ENCODE measurements at places on chromosomes 16 and 17. TPM values are rescaled to one million over a fixed set of nuclear protein-coding genes. Genes with fewer than 3 reads are reported as not detected.

Gene YBX2
- total RNA-seq = 20.7 TPM

DNA sequence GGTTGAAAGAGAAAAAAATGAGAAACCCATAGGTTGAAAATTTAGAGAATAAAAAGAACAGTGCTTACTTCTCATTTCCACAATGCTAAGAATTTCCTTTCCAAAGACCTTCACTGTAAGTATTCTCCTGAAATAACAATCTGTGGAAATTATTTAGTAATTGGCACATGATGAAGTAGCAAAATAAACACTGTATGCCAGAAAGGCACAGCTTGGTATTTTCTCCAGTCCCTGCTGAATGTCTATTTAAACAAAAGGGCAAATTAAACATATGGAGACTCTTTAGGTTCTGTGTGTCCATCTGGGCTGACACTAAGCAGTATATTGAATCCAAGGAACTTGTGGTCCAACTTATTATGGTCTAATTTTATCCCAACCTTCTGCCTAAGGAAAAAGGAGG is 46.1 kb downstream of the CHCT1 start:
- no peaks in the 10 kb centered on the region for H3K4me1 ChIP-seq
- H3K27me3 ChIP-seq = no peaks in the 10 kb centered on the region
- no peak overlapping the region for H3K4me3 ChIP-seq
- no peak overlapping the region for H3K27ac ChIP-seq

GRCh38 chr16:10333321-10334032 is 52.4 kb upstream of the ATF7IP2 start:
- no peak overlapping the region for H3K27ac ChIP-seq
- no peak for DNase-seq
- no peaks in the 10 kb centered on the region for H3K4me1 ChIP-seq
- no peaks in the 10 kb centered on the region for H3K36me3 ChIP-seq

Gene CSH1
- total RNA-seq = not detected

DNA sequence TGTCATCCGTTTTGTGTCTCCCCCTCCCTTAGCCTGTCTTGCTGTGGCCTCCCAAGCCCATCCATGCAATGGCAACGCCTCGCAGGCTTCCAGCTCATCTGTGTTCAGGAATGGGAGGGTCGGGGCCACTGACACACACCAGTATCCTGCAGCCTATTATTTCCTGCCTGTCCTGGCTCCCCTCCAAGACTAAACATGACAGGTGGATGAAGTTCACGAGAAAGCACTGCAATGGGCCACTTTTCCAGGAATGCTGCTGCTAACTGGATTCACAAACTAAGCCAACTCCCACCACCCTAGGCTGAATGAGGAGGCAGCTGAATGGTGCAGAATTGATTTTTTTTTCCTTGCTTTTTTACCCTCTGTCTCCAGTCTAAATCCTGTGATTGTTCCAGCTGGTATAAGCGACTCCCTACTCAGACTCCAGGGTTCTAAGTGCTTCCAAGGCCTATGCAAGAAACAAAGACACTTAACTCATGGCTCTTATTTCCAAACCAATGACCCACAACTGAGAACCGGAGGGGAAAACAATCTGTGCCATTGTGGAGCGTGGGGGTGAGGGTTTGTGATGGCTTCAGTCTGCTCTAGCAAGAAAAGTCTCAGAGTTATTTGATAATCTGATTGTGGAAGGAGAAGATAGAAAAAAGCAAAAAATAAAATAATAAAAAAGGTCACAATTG is 23.3 kb downstream of the TMEM100 start:
- DNase-seq = no peak
- no peaks in the 10 kb centered on the region for H3K4me1 ChIP-seq
- H3K36me3 ChIP-seq = no peaks in the 10 kb centered on the region
- no peak overlapping the region for H3K27ac ChIP-seq
- H3K4me3 ChIP-seq = no peak overlapping the region

DNA sequence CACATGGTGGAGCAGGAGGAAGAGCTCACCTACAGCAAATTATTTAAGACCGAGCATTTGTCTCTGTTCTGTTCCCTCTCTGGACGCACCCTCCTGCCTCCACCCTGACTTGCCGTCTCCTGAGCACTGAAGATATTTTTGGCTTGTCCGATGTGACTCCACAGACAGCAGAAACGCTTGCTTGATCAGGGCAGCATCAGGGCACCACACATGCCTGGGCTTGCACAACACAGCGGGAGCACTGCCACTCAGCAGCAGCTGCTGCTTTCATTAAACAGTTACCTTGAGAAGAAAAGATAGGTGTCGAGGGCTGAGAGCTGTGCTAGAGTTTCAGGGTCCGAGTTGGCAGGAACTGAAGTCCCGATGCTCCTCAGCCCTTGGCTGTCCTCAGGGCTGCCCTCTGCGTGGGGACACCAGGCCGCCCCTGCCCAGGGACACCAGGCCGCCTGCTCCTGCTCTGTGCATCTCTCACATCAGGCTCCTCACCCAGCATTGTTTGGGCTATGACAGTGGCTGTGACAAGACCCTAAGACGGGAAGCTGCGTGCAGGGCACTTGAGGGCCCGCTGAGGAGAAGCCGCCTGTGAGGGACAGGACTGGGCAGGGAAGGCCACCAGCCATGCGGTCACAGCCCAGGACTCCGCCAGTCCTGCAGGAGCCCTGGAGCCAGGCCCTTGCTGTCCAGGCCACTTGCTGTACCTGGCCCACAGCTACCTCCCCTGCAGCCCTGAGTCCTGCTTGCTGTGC is 21.3 kb upstream of the CDH15 start:
- H3K27ac ChIP-seq = no peak overlapping the region
- DNase-seq = peak; percentile 37
- no peaks in the 10 kb centered on the region for H3K36me3 ChIP-seq
- no peak overlapping the region for H3K4me3 ChIP-seq

Gene GINS2
- total RNA-seq = 3.7 TPM

Gene HSD11B2
- total RNA-seq = 688 TPM

- DNase-seq = no peak
- no peaks in the 10 kb centered on the region for H3K36me3 ChIP-seq
- no peaks in the 10 kb centered on the region for H3K27me3 ChIP-seq
- H3K4me3 ChIP-seq = no peak overlapping the region
- H3K27ac ChIP-seq = no peak overlapping the region
Observed at GRCh38 chr17:19755392-19755791, 7.3 kb upstream of the ALDH3A1 start.

DNA sequence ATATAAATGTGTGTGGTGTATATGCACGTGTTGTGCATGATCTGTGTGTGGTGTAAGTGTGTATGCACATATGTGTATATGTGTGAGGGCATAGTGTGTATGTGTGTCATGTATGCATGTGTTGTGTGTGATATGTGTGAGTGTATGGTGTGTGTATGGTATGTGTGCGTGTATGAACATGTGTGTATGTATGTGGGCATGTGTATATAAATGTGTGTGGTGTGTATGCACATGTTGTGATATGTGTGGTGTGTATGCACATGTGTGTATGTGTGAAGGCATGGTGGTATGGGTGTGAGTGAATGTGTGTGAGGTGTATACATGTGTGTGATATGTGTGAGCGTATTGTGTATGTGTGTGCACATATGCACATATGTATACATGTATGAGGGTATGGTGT is 198.7 kb downstream of the RBFOX3 start:
- no peak overlapping the region for H3K4me3 ChIP-seq
- no peak for DNase-seq
- no peaks in the 10 kb centered on the region for H3K4me1 ChIP-seq

- DNase-seq = no peak
- H3K4me3 ChIP-seq = no peak overlapping the region
- H3K27me3 ChIP-seq = no peaks in the 10 kb centered on the region
- no peaks in the 10 kb centered on the region for H3K4me1 ChIP-seq
Observed at GRCh38 chr16:79703066-79703465, 102.5 kb upstream of the MAF start.

DNA sequence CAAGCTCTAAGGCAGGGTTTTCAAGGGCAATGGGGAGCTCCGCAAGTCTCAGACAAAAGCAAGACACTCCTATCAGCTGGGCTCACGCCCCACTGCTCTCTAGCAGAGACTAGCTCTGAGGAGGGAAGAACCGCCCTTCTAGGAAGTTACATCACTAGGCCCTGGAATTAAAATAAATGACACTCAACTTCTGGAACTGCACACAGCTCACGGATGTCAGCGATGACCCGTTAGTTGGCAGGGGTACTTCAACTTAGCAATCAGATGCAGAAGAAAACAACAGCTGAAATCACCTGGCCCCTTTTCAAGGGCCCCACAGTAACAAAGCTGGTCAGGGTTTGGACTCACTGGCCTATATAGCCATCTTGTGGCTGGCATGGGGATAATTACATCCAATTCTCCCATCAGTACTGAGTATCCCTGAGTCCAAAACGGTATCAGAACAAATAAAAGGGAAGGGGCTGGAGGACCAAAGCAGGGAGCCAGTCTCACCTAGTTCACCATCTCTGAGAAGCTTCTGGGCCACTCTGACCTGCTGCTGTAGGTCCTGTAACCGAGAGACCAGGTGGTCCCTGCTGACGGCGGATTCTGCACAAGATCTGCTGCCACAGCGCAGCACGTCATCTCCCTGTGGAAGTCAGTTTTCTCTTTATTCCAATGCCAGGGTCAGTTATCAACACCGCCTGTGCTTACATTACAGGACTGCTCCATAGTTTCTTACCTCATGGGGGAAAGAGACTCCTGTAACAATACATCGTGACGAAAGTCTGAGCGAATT is 22.2 kb downstream of the SERPINF1 start:
- peaks cover 18% of the 10 kb centered on the region for H3K4me1 ChIP-seq
- DNase-seq = no peak
- H3K27me3 ChIP-seq = no peaks in the 10 kb centered on the region
- peak overlapping the region; percentile 81 for H3K27ac ChIP-seq

GRCh38 chr16:58198022-58198683 is at the start of gene CSNK2A2:
CSNK2A2 (minus strand) TSS chr16:58198106; CDS start chr16:58197736, 370 bp downstream.
- H3K36me3 ChIP-seq = peaks cover 17% of the 10 kb centered on the region
- no peak within 1 kb of the TSS for H3K27ac ChIP-seq
- DNase-seq = peak; percentile 78
- no peaks in the 10 kb centered on the region for H3K27me3 ChIP-seq

Gene GDPD3
- total RNA-seq = 9.1 TPM

Gene C16orf74
- total RNA-seq = not detected

Measured in Peyer's patch (tissue), 4 donors.